ENCODE measurements at places on chromosomes 12 and 14.

- peaks cover 3% of the 10 kb centered on the region for H3K4me1 ChIP-seq
- H3K4me3 ChIP-seq, result no peak overlapping the region
- no peak for DNase-seq
- H3K27me3 ChIP-seq, result no peaks in the 10 kb centered on the region
- peaks cover 14% of the 10 kb centered on the region for H3K36me3 ChIP-seq
- H3K27ac ChIP-seq, result no peak overlapping the region
Observed at GRCh38 chr14:69763761-69764510, 3.0 kb upstream of the SRSF5 start.

GRCh38 chr12:118398524-118398923 lies 22.2 kb downstream of the SUDS3 start:
- no peak for DNase-seq
- H3K27ac ChIP-seq, result no peak overlapping the region
- H3K4me1 ChIP-seq, result no peaks in the 10 kb centered on the region

GRCh38 chr12:27747111-27747820 lies 32.8 kb upstream of the KLHL42 start:
- peaks cover 13% of the 10 kb centered on the region for H3K4me1 ChIP-seq
- peak overlapping the region; percentile 24 for H3K27ac ChIP-seq
- H3K36me3 ChIP-seq, result peaks cover 3% of the 10 kb centered on the region
- DNase-seq, result no peak
- no peak overlapping the region for H3K4me3 ChIP-seq
- H3K27me3 ChIP-seq, result no peaks in the 10 kb centered on the region

DNA sequence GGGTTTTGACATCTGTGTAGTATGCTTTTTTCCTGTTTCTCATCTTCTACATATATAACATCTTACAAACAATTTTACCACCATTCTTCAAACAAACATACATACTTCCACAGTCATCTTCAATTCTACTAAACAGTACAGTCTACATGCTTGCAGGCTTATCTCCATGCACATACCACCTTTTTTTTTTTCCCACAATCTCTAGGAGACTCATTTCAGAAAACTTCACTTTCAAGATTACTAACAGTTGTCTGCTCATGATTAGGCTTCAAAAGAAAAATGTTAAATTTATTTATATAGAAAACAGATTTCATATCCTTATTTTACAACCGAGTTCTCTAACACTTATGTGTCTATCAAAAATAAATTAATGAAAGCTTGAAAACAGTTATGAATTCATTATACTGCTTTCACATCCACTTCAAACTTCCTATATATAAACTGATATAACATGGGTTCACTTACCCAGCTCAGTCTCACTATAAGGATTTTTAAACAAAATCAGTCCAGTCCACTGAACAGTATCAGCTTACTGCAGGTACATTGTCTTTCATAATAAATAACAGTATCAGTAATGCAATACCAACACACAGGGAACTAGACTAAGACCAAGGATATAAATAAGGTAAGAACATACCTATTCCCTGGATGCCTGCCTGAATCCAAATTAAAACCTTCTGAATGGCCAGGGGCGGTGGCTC lies 42.5 kb downstream of the LRP6 start:
- no peaks in the 10 kb centered on the region for H3K4me1 ChIP-seq
- no peaks in the 10 kb centered on the region for H3K36me3 ChIP-seq
- H3K27ac ChIP-seq, result no peak overlapping the region
- no peak overlapping the region for H3K4me3 ChIP-seq
- H3K27me3 ChIP-seq, result no peaks in the 10 kb centered on the region

- H3K4me1 ChIP-seq, result peaks cover 14% of the 10 kb centered on the region
- no peaks in the 10 kb centered on the region for H3K36me3 ChIP-seq
- H3K4me3 ChIP-seq, result no peak overlapping the region
- no peaks in the 10 kb centered on the region for H3K27me3 ChIP-seq
- no peak overlapping the region for H3K27ac ChIP-seq
- no peak for DNase-seq
Observed at GRCh38 chr12:26297396-26298070, 102.2 kb downstream of the SSPN start.

GRCh38 chr12:58537278-58537677 lies 383.0 kb downstream of the LRIG3 start:
- H3K36me3 ChIP-seq, result no peaks in the 10 kb centered on the region
- no peaks in the 10 kb centered on the region for H3K4me1 ChIP-seq
- DNase-seq, result no peak
- H3K27me3 ChIP-seq, result no peaks in the 10 kb centered on the region

All from Panc1 (cell line).